ENCODE measurements at places on chromosomes 12 and 14. TPM values are rescaled to one million over a fixed set of nuclear protein-coding genes. Genes with fewer than 3 reads are reported as not detected.

DNA sequence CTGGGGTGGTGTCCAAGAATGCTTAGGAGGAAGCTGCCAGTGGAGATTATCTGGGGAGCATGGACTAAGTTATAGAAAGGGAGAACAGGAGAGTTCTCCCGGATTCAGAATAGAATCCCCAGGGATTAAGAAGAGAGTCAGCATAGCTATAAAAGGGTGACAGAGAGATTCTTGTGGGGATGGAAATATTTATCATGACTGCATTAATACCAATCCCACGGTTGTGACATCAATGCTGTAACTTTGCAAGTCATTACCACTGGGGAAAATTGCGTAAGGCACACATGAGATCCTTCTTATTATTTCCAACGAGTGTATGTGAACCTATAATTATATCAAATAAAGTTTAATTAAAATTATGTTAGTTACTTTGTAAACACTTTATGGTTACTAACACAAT, 447.9 kb upstream of the TMEM132C start:
- no peak for DNase-seq

GRCh38 chr12:44465139-44465538, 411.0 kb downstream of the NELL2 start:
- no peak for DNase-seq

- no peak for DNase-seq
These were observed 637 bp downstream of the PTMS start for GRCh38 chr12:6766651-6767349.

GRCh38 chr14:73277376-73277775, 40.1 kb downstream of the PAPLN start:
- DNase-seq, result no peak

Gene INSM2
- total RNA-seq, result not detected

GRCh38 chr12:122865268-122866231, 30.3 kb downstream of the HIP1R start:
- no peak for DNase-seq

GRCh38 chr14:103259801-103260628, 74.0 kb upstream of the EIF5 start:
- DNase-seq, result no peak

Gene ASCL1
- total RNA-seq, result not detected

Measured in esophagus muscularis mucosa (tissue), 4 donors.